Activated B cell treated with CpG ODN at 0.5 μM for 24 hours (primary cell): ENCODE measurements at places on chromosomes 1 and 21. TPM values are rescaled to one million over a fixed set of nuclear protein-coding genes. Genes with fewer than 3 reads are reported as not detected.

The LCE1F gene
- not detected in 2 replicates for total RNA-seq

The OR2L8 gene
- not detected in 2 replicates for total RNA-seq

The CAMTA1 gene
- total RNA-seq, result 49.8 and 50.8 TPM in 2 replicates

The PLEKHG5 gene
- total RNA-seq, result 0.22 and 0.27 TPM in 2 replicates

The RHOU gene
- 0.22 and 0.44 TPM in 2 replicates for total RNA-seq

The MROH9 gene
- not detected in 2 replicates for total RNA-seq

The DMRTA2 gene
- total RNA-seq, result not detected in 2 replicates

The TLR5 gene
- total RNA-seq, result not detected in 2 replicates

The TRABD2B gene
- not detected in 2 replicates for total RNA-seq

The CENPS gene
- 9.2 and 15.2 TPM in 2 replicates for total RNA-seq

The SNRNP40 gene
- 83.2 and 85.1 TPM in 2 replicates for total RNA-seq

The SON gene
- 429 and 474 TPM in 2 replicates for total RNA-seq

The FCGR1A gene
- total RNA-seq, result not detected in 2 replicates

The SLFNL1 gene
- 0.39 and 0.47 TPM in 2 replicates for total RNA-seq

The S100A7 gene
- total RNA-seq, result not detected in 2 replicates

The AK5 gene
- not detected in 2 replicates for total RNA-seq

The MRAP gene
- not detected in 2 replicates for total RNA-seq

The CADM3 gene
- 0.37 and 0.84 TPM in 2 replicates for total RNA-seq

The KAZN gene
- total RNA-seq, result 0.73 and 0.81 TPM in 2 replicates

The FAM163A gene
- total RNA-seq, result not detected in 2 replicates

The ECM1 gene
- total RNA-seq, result 1.7 and 2.1 TPM in 2 replicates

The LRRC38 gene
- not detected in 2 replicates for total RNA-seq

The EPHX1 gene
- total RNA-seq, result 0.93 and 1.2 TPM in 2 replicates

The ALX3 gene
- total RNA-seq, result not detected in 2 replicates

The SPRR5 gene
- total RNA-seq, result not detected in 2 replicates

The NEGR1 gene
- total RNA-seq, result not detected in 2 replicates

The PADI2 gene
- total RNA-seq, result 7.2 and 9.9 TPM in 2 replicates

The RGS13 gene
- 0.49 and 0.60 TPM in 2 replicates for total RNA-seq

The SLC9C2 gene
- total RNA-seq, result not detected in 2 replicates

The IGSF9 gene
- total RNA-seq, result not detected in 2 replicates

The TRIM67 gene
- not detected in 2 replicates for total RNA-seq

The OR6N1 gene
- not detected in 2 replicates for total RNA-seq

The CCDC181 gene
- not detected in 2 replicates for total RNA-seq

The TMPRSS3 gene
- total RNA-seq, result 0.22 TPM in 1 of 2 replicates, not detected in the other

The SPRR1B gene
- not detected in 2 replicates for total RNA-seq

The CNTN2 gene
- total RNA-seq, result not detected in 2 replicates

The AGTRAP gene
- 10.9 and 13.9 TPM in 2 replicates for total RNA-seq

The TSACC gene
- 0.44 TPM in 1 of 2 replicates, not detected in the other for total RNA-seq

The ORC1 gene
- 3.2 TPM in 2 replicates for total RNA-seq

The SFT2D2 gene
- 62.7 and 63.4 TPM in 2 replicates for total RNA-seq

The C1orf226 gene
- total RNA-seq, result not detected in 2 replicates

The GABRD gene
- total RNA-seq, result not detected in 2 replicates

The S100A16 gene
- not detected in 2 replicates for total RNA-seq

The LHX8 gene
- total RNA-seq, result not detected in 2 replicates

The FCRL5 gene
- 40.4 and 55.4 TPM in 2 replicates for total RNA-seq

The KRTAP11-1 gene
- total RNA-seq, result not detected in 2 replicates

The SETSIP gene
- not detected in 2 replicates for total RNA-seq

The PTPN7 gene
- total RNA-seq, result 29.4 and 31.0 TPM in 2 replicates

The ROR1 gene
- 1.8 and 2.2 TPM in 2 replicates for total RNA-seq

The ZYG11A gene
- total RNA-seq, result 1.3 and 1.5 TPM in 2 replicates

The SLAMF6 gene
- total RNA-seq, result 28.7 and 31.2 TPM in 2 replicates

The TRIM46 gene
- 1.2 and 1.9 TPM in 2 replicates for total RNA-seq

The REN gene
- not detected in 2 replicates for total RNA-seq
